ENCODE measurements at places on chromosomes 7 and 10.

GRCh38 chr7:117193564-117193963, 129.3 kb downstream of the WNT2 start:
- DNase-seq = no peak

DNA sequence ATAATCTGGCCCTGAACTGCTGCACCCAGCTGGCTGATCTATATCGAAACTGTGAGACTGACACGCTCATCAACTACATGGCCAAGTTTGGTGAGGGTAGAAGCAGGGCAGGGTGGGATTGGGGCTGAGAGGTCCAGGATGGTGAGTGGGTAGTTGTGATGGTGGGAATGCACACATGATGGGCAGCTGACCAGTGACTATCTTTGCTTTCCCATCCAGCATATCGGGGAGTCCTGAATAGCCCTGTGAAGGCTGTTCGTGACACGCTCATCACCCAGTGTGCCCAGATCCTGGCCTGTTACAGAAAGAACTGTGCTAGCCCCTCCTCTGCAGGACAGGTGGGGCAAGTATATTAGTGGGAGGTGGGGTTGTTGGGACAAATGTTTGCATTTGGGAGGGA, 12.5 kb upstream of the CHCHD1 start:
- no peak for DNase-seq

GRCh38 chr10:90148116-90148855, 446.9 kb downstream of the KIF20B start:
- no peak for DNase-seq

DNA sequence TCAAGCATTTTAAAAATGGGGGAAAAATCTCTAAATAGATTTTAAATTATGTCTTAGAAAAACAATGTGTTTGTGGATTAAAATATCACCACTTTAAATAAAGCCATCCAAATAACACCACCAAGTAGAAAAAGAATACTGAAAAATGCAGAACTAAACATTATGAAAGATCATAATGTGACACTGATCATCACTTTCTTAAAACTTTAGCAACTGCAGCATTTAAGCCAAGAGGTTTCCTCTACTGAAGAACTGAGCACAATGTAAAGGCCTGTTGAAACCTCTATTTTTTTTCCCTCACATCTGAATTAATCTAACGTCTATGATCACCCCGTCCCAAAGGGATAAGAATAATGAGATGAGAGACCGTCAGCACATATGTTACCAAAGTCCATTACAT, 18.6 kb downstream of the MINDY3 start:
- no peak for DNase-seq

- no peak for DNase-seq
These were observed 39.6 kb downstream of the KCNH2 start for GRCh38 chr7:150938566-150938965.

DNA sequence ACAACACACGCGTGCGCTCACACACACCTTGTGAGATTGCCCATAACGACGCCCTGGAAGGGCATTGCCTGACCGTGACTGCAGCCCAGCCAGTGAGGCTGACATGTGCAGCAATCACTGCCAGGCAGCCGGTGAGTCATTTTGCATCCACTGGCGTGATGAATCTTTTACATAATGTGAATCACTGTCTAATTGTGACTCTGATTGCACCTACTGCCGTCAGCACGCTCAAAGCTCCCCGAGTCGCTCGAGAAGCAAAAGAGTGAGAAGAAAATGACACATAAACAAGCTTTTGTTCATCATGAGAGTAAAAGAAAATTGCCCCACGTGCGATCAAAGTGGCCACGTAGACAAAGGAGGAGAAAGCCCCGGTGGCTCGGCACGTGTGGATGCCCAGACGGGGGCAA, 117.4 kb upstream of the PFKP start:
- DNase-seq = peak; percentile 47

DNA sequence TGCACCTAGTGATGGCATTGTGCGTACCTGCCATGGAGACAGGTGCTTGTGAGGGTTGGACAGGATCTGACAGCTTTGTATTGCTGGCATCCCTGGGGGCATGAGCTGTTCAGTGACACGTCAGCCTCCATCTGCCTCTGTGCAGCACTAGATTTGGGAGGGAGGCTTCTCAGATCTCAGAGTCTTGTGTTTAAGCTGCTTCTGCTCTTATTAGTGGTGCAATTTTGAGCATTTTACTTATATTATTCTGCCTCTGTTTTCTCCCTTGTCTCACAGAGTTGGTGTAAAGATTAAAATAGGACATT, 5.1 kb downstream of the ARHGAP22 start:
- DNase-seq = no peak

DNA sequence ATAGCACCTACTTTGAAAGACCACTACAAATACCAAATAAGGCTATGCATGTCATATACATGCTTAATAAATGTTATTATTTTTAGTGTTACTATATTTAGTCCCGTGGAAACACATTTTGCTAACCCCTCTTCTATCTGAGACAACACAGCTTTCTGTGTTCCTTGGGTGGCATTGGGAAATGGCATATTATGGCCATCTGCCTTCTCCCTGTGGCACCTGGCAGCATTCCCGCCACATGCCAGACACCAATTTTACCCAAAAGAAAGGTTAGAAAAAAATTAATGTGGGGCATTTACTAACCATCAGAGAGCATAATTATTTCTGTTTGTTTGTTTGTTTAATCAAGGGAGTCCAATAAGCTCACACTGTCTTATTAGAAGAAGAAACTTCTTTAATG, 168.6 kb upstream of the ETV1 start:
- DNase-seq = no peak

- no peak for DNase-seq
These were observed 11.9 kb upstream of the TSPAN15 start for GRCh38 chr10:69439350-69439739.

DNA sequence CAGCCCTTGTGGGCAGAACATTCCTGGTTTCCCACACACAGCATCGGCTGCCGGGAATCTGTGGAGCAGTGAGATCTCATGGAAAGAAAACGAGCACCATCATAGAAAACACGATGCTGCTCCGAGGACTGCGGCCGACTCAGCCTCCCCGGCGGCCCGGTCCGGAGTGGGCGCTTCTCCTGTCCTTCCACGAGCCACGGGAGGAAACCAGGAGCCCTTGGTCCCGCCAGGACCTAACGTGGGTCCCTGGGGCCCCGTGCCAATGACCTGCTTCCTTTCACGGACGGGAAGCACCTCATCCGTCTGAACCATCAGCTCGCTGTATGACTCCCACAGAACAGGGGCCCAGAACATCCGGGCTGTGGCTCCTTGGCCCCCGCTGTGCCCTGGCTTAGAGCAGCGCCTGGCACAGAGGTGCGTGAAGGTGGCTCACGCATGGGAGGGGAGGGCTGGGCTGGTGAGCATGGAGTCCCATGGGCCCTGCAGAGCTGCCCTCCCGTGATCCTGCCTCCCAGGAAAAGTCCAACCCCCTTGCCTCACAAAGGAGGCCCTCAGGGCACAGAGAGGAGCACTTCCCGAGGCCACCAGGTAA, 280.5 kb downstream of the MAD1L1 start:
- DNase-seq = no peak

- DNase-seq = no peak
These were observed 68.0 kb upstream of the CDCA7L start for GRCh38 chr7:22013711-22014110.

DNA sequence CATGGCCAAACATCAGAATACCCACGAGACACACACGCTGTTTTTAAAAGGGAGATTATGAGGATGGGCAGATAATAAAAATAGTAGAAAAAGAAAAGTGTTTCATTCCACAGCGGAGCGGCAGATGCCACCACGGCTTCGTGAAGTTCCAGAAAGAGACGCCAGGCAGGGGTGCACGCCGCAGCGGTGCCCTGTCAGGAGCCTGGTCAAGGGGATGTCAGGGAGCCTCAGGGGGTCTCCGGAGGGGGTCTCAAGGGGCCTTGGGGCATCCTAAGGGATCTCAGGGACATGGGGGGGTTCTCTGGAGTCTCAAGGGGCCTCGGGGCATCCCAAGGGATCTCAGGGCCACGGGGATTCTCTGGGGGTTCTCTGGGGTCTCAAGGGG, 253.4 kb downstream of the ZMYND11 start:
- DNase-seq = no peak

DNA sequence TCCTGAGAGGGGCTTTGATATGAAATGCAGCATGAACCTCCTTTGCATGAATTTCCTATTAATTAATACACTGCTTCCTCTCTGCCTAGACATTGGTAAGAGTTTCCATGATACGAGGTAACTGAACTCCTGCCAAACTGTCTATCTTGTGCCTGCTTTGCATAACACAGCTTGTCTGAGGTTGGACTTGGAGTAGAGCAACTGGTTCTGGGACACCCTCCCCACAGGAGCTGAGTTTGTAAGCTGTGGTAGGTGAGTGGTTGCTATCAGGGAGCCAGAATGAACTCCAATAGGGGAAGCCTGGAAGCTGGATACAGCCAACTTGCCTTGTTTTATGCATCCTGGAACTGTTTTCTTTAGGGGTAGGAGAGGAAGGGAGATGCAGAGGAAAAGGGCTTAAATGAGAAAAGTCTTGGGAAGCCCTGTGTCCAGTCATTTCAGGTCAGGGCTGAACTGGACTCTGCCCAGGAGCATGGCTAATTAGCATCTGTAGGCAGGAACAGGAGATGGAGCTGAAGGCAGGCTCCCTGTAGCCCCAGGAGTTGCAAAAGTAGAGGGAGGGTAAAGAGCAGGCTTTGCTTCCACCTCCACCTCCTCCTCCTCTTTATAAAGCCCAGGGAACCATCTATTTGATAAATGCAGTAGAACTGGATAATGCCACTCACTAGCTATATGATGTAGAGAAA, 73.2 kb upstream of the GPR158 start:
- DNase-seq = no peak

DNA sequence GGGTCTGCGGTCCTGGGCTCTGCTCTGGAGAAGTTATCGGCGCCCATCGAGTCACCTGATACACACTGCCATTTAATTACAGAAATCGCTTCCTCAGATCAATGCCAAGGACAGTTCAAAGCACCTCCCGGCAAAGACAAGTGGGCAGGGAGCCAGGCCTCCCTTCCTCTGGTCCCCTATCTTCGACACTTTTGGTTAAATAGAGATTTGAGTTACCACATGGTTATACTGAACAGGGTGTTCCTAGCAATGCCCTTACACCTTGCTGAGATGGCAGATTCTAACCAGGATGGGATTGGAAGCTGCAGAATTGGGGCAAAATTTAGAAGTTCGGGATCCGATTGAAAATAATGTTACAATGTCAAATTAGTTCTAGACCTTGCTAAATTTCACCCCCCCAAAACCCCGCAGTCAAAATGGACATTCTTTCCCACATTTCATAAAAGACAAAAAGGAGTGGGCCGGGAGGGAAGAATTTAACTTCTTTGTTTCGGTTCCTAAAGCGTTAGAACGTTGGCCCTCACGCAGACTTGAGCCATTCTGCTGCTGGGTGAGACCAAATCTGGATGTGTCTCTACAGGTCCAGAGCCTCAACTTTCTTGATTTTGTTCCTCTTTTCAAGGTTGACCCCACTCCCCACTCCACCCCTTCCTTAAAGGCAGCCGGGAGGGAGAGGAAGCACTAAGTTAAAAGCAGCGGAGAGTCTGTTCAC, 2.2 kb upstream of the DLX5 start:
- DNase-seq = no peak

DNA sequence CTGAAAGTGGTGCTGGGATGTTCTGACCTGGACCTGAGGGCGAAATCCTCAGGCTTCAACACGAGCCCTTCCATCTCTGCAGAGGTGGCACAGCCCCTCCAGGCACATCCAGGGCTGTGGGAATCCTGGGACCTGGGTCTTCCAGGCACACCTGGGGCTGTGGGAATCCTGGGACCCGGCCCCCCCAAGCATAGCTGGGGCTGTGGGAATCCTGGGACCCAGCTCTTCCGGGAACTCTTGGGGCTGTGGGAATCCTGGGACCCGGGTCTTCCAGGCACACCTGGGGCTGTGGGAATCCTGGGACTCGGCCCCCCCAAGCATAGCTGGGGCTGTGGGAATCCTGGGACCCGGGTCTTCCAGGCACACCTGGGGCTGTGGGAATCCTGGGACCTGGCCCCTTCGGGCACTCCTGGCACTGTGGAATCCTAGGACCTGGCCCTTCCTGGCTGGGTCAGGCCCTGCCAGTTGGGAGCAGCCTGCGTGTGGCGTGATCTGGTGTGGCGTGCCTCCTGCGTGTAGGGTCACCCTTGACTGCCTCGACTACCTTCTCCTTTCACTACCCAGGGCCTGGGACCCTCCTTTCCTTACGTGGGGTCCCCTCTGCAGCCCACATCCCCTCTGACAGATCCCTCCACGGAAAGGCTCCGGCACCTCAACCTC, 124.0 kb downstream of the WDR37 start:
- no peak for DNase-seq

DNA sequence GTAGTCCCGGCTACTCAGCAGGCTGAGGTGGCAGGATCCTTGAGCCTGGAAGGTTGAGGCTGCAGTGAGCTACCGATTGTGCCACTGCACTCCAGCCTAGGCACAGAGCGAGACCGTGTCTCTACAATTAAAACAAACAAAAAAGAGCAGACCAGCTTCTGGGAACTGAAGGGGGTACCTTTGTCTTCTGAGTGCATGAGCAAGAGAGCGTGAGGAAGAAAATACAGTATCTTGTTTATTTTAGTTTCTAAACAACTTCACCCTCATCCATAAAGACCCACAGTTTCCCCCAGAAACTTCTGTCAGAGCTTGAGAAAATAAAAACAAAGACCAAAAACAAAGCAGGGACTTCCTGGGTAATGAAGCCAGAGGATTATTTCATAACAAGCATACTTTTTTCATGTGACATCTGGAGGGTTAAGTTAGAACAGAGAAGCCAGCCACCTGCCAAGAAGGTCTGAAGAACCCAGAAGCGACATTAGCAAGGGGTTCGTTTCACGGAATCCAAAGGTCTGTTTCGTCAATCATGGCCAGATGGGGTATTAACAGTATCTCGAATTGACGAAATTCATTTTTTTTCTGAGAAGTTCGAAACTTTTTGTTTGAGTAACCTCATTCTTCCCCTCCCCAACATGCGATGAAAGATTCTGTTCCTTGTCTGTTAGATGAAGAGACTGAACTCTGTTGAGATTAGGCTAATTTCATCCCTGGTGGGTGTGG, 10.2 kb upstream of the IL2RA start:
- DNase-seq = no peak

DNA sequence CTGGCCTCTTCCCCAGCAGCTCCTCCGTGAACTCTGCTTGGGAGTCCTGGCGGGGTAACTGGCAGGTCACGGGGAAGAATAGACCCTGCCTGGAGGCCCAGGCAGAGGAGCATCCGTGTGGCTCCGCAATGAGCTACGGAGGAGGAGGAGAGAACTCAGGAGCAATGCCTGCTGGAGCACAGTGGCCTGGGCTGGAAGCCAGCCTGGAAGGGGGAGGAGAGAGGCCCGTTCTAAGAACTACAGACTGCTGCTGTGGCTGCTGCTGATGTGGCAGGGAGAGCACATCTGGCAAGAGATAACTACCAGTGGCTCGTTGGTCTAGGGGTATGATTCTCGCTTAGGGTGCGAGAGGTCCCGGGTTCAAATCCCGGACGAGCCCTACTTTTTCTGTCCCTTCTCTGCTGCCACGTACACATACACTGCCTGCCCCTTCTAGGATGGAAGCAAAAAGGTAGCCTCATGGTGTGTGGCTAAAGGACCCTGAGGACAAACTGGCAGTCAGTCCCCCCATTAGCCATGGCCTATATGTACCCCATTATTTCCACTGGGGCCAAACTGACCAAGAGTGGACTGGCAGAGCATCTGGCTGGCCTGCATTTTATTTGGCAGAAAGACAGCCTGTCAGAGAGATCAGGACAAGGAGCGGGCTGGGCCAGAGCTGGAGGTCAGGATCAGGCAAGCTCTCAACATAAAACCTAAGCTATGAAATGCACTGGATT, 7.7 kb upstream of the OPN1SW start:
- DNase-seq = peak; percentile 55

GRCh38 chr7:95295397-95295796, 28.9 kb downstream of the PON1 start:
- no peak for DNase-seq
